Activated naive CD8-positive, alpha-beta T cell treated with anti-CD3 and anti-CD28 coated beads, Interleukin-2, amount 50 U/mL, for 24 hours (primary cell): ENCODE measurements at places on chromosomes 5 and 9.

DNA sequence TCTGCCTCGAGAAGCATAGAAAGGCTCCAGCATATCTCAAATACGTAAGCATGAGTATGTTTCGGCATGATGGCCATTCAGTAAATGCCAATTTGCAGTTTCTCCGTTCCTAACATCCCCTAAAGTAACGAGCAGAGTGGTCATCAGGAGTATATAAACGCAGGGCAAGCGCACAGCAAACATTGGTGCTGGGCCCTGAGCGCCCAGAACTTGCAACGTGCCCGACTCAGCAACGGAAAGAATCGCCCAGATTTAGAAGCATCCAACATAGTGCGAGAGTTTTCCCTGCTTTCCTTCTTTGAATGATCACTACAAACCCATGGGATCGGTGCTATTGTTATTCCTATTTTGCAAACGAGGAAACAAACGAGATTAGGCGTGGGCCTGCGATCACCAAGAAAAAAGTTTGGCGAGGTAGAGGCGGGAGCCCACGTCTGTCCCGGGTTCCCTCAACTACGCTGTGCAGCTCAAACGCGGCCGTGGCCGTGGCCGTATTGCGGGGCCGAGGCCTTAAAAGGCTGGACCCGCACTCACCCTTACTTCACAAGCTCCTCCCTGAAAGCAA is 505 bp downstream of the RPS14 start:
- H3K27ac ChIP-seq: peak overlapping the region; percentile 99
- peaks cover 44% of the 10 kb centered on the region for H3K4me1 ChIP-seq
- H3K4me3 ChIP-seq: peak overlapping the region; percentile 100
- peaks cover 57% of the 10 kb centered on the region for H3K36me3 ChIP-seq
- no peaks in the 10 kb centered on the region for H3K27me3 ChIP-seq

GRCh38 chr9:88966894-88967676 is 24.2 kb upstream of the S1PR3 start:
- peaks cover 4% of the 10 kb centered on the region for H3K27me3 ChIP-seq
- H3K27ac ChIP-seq: no peak overlapping the region
- DNase-seq: no peak
- no peak overlapping the region for H3K4me3 ChIP-seq

GRCh38 chr5:159048298-159048697 is 51.4 kb downstream of the EBF1 start:
- H3K27ac ChIP-seq: no peak overlapping the region
- no peak for DNase-seq
- no peak overlapping the region for H3K4me3 ChIP-seq

- no peaks in the 10 kb centered on the region for H3K36me3 ChIP-seq
- no peak overlapping the region for H3K4me3 ChIP-seq
- DNase-seq: no peak
Measured at GRCh38 chr9:125393426-125393825, 131.8 kb downstream of the GAPVD1 start.

GRCh38 chr9:17291766-17292165 is 156.9 kb downstream of the CNTLN start:
- H3K4me3 ChIP-seq: no peak overlapping the region
- no peak overlapping the region for H3K27ac ChIP-seq
- H3K36me3 ChIP-seq: no peaks in the 10 kb centered on the region
- H3K4me1 ChIP-seq: no peaks in the 10 kb centered on the region

DNA sequence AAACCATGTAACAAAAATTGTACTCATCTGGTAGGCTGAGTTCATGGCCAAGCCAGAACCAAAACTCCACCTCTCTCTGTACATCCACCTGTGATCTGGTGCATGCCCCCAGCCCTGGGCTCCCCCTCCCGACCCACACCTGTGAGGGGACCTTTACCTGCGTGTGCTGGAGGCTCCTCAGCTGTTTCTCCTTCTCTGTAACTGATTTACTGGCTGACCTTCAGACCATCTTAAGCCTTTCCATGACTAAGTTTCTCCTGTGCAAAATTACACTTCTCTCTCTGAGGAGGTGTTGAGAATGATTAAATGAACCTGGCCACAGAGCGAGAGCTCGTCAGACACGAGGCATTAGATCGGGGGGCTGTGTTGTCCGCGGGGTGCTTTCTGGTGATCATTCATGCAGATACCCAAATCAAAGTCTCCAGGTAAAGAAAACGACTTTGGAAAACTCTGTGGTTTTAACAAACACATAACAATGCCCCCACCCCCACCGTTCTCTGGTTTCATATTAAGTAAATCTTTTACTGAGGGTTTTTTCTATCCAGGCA is 136.4 kb downstream of the SEMA5A start:
- no peaks in the 10 kb centered on the region for H3K4me1 ChIP-seq
- H3K27ac ChIP-seq: no peak overlapping the region
- no peak for DNase-seq
- no peak overlapping the region for H3K4me3 ChIP-seq

DNA sequence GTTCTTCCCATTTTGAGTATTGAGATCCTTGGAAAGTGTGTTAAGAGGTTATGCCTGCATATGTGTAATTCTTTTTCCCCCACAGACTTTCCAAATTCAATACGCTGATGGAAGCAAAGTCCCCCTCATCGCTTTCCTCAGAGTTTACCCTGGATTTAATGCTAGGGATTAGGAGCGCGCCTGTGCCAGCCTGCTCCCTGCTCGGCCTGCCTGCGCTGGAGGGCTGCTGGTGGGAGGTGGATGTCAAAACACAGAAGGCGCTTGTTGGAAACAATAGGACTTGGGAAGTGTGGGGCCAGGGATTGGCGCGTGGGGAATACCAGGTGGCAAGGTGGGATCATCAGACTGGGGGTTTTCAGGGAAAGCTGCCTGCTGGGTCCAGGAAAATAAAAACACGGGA is 39.8 kb upstream of the PTCH1 start:
- H3K27me3 ChIP-seq: peaks cover 41% of the 10 kb centered on the region
- no peak overlapping the region for H3K4me3 ChIP-seq
- H3K36me3 ChIP-seq: no peaks in the 10 kb centered on the region
- peaks cover 3% of the 10 kb centered on the region for H3K4me1 ChIP-seq
- DNase-seq: no peak

- H3K4me3 ChIP-seq: no peak overlapping the region
- H3K27ac ChIP-seq: no peak overlapping the region
- H3K4me1 ChIP-seq: peaks cover 35% of the 10 kb centered on the region
- no peak for DNase-seq
- H3K36me3 ChIP-seq: no peaks in the 10 kb centered on the region
- no peaks in the 10 kb centered on the region for H3K27me3 ChIP-seq
Measured at GRCh38 chr5:110055302-110055701, 365.6 kb downstream of the MAN2A1 start.

DNA sequence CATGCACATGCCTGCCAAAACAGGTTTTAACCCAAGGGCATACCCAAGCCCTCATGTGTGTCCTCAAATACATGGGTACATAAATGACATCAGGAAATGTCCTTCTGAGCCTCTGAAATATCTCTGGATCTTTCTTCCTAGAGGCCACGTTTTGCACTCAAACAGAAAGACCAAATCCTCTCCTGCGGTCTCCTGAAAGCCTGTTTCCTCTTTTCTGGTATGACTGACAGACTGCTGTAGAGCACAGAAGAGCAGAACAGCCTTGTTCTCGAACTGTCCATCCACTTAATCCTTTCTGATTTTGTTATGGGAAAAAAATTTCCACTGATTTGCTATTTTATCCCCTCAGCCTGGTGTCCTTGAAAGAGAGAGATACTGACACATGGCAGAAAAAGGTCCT is 107.2 kb downstream of the ASTN2 start:
- no peaks in the 10 kb centered on the region for H3K4me1 ChIP-seq
- DNase-seq: no peak
- H3K36me3 ChIP-seq: no peaks in the 10 kb centered on the region
- H3K27ac ChIP-seq: no peak overlapping the region
- no peaks in the 10 kb centered on the region for H3K27me3 ChIP-seq

DNA sequence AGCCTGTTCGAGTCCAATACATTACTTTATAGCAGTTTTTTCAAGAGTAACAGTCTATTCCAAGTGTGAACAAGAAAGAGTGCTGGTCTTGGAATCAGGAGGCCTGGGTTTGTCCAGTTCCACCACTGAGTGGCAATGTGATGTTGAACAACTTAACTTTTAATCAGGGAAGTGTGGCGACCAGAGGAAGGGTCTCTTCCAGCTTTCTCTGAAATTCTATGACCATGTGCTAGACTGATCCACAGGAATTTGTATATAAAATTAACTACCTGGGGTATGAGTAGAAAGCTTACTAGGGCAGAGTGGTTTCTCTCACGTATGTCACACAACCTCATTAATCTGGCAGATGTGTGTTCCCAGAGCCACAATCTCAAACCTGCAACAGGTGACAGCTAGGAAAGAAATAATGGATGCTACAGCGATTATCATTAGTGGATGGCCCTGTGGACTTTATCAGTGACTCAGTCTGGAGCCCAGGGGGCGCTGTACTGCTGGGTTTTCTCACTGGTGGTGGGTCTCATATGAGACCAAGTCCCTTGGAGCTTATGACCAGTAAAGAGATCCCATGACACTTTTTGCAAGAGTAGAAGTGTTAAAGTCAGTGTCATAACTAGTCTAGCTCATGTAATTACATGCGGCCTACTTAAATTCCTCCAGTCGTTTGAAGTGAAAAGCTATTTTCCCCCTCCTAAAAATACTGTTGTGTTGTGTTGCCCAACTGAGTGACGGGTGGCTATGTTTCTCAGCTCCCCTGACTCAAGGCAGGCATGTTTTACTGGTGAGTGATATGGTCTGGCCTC is 116.5 kb downstream of the GDNF start:
- H3K27me3 ChIP-seq: no peaks in the 10 kb centered on the region
- no peak overlapping the region for H3K4me3 ChIP-seq
- peak overlapping the region; percentile 71 for H3K27ac ChIP-seq
- H3K4me1 ChIP-seq: peaks cover 34% of the 10 kb centered on the region
- DNase-seq: peak; percentile 24
- peaks cover 31% of the 10 kb centered on the region for H3K36me3 ChIP-seq

GRCh38 chr5:83988293-83988685 is 267.6 kb upstream of the HAPLN1 start:
- H3K4me1 ChIP-seq: no peaks in the 10 kb centered on the region
- no peaks in the 10 kb centered on the region for H3K27me3 ChIP-seq
- no peak for DNase-seq
- no peaks in the 10 kb centered on the region for H3K36me3 ChIP-seq
- H3K4me3 ChIP-seq: no peak overlapping the region
- no peak overlapping the region for H3K27ac ChIP-seq

DNA sequence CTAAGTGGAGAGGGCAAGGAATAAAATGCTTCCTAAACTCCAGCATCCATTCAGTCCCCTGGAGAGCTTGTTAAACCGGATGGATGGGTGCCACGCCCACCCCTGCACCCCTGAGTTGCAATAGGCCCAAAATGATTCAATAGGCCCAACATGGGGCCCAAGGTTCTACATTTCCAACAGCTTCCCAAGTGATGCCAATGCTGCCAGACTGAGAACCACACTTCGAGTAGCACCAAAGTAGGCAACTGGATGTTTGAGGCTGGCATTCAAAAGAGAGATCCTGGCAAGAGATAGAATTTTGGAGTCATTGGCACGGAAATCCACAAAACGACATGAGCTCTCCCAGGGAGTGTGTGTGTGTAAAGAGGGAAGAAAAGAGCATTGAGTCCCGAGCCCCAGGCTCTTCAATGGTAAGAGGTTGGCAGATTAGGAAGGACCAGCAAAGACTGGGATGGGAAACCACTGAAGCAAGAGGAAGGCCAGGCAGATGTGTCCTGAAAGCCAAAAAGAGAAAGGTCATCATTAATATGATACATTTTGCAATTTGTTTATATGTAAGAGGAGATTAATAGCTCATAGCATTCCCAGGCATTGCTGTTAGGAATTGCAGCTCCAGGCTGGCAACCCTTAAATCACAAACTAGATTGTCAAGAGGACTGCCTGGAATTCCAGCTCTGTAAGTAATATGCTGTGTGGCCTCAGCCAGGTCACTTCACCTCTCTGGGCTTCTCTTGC is 130.6 kb downstream of the KCNIP1 start:
- H3K27me3 ChIP-seq: peaks cover 13% of the 10 kb centered on the region
- no peak overlapping the region for H3K27ac ChIP-seq
- DNase-seq: no peak

GRCh38 chr5:132677191-132677590 is 3.4 kb downstream of the IL4 start:
- no peak for DNase-seq
- H3K27ac ChIP-seq: no peak overlapping the region
- H3K4me1 ChIP-seq: peaks cover 29% of the 10 kb centered on the region
- peaks cover 2% of the 10 kb centered on the region for H3K27me3 ChIP-seq

DNA sequence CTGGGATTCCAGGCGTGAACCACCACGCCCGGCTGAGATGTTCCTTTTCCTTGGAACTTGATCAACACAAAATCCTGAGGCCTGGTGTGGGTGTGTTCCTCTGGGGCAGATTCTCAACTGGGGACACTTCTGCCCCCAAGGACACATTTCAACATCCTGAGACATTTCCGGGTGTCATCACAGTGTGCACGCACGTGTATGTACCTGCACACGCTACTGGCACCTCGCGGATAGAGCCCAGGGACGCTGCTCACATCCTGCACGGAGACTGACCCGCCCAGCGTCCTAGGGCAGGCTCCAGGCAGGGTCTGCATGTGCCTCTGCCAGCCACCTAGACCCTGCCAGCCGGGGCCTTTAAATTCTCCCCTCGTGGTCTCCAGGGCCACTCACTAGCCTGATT is 8.0 kb downstream of the SAPCD2 start:
- DNase-seq: no peak
- no peak overlapping the region for H3K27ac ChIP-seq
- no peaks in the 10 kb centered on the region for H3K36me3 ChIP-seq
- H3K4me3 ChIP-seq: no peak overlapping the region

DNA sequence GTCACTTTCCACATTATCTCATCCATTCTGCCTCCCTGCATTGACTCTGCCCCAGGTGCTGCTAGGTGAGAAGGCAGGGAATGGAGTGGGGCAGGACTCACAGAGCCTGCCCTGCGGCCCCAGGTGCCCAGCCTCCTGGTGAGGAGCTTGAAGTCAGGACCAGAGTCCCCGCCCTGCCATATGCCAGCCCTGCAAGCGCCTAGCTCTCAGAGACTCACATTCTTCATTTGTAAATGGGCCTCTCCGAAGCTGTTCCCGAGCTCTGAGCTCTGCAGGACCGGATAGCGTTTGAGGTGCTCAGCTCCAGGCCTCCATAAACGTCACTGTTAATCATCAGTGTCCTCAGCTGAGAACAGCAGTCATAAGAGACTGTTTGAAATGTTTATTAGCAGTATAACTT is 75.1 kb upstream of the STXBP1 start:
- no peaks in the 10 kb centered on the region for H3K27me3 ChIP-seq
- H3K36me3 ChIP-seq: no peaks in the 10 kb centered on the region
- H3K4me1 ChIP-seq: no peaks in the 10 kb centered on the region
- no peak overlapping the region for H3K4me3 ChIP-seq

DNA sequence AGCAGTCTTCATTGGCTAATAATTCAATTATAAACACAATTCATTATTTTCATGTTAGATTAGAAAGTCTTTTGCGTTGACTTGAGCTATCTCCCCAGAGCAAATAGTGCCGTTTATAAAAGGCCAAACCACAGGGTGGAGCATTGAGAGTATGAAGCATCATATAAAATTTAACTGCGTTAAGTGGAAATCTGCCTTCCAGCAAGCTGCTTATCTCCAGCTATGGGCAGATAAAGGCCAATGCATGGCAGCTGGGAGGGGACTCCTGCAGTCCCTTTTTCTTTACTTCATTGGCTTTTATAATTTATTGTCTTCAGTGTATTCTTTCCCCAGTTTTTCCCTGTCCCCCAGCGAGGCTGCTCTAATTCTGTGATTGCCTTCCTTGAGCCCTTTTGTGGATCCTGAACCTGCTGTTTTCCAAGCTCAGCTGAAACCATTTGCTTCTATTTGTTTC is 113.7 kb downstream of the TMEM232 start:
- no peaks in the 10 kb centered on the region for H3K36me3 ChIP-seq
- no peak for DNase-seq
- peaks cover 2% of the 10 kb centered on the region for H3K27me3 ChIP-seq
- H3K27ac ChIP-seq: no peak overlapping the region
- H3K4me3 ChIP-seq: no peak overlapping the region

- H3K36me3 ChIP-seq: peaks cover 63% of the 10 kb centered on the region
- H3K4me1 ChIP-seq: peaks cover 11% of the 10 kb centered on the region
- peak overlapping the region; percentile 24 for H3K4me3 ChIP-seq
- H3K27me3 ChIP-seq: no peaks in the 10 kb centered on the region
- peak overlapping the region; percentile 81 for H3K27ac ChIP-seq
Measured at GRCh38 chr9:33320568-33321261, 30.4 kb downstream of the NFX1 start.
